ENCODE measurements at places on chromosomes 11 and 22.

DNA sequence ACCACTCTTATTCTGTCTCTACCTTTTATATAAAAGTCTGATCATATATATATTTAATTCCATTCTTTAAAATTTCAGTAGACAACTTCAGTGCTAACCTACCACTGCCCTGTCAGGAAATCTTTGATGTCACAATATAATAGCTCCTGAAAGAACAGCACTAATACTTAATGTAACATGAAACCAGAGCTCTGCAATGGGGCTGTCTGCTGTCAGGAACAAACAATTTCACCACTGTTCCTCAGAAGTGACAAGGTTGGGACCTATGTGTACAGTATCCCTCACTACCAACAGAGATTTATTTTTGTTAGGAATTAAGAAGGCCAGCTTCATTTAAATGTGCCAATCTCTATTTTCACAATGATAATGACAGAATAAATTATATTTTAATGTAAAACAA, 165.5 kb upstream of the C11orf58 start:
- peak; percentile 31 for DNase-seq

DNA sequence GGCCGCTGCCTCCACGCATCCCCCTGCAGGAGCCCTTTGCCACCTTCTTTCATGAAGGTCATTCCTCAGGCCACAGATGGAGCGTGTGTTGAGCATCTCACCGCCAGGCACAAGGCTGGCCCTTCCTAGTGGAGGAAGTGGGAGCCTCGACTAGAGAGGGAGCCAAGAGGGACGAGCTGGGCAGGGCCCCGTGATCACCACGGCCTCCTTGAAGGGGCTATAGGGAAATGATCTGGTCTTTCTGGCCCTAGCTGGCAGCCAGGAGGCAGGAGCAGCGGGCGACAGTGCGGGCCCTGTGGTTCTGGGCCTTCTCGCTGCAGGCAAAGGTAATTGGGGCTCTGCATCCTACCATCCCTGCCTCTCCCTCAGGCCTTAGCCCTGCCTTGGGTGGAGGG, 49.1 kb downstream of the PISD start:
- no peak for DNase-seq

- no peak for DNase-seq
These were observed 62.4 kb upstream of the MYEOV start for GRCh38 chr11:69231466-69232018.

GRCh38 chr22:41966607-41967240, 2.5 kb upstream of the SEPTIN3 start:
- no peak for DNase-seq

DNA sequence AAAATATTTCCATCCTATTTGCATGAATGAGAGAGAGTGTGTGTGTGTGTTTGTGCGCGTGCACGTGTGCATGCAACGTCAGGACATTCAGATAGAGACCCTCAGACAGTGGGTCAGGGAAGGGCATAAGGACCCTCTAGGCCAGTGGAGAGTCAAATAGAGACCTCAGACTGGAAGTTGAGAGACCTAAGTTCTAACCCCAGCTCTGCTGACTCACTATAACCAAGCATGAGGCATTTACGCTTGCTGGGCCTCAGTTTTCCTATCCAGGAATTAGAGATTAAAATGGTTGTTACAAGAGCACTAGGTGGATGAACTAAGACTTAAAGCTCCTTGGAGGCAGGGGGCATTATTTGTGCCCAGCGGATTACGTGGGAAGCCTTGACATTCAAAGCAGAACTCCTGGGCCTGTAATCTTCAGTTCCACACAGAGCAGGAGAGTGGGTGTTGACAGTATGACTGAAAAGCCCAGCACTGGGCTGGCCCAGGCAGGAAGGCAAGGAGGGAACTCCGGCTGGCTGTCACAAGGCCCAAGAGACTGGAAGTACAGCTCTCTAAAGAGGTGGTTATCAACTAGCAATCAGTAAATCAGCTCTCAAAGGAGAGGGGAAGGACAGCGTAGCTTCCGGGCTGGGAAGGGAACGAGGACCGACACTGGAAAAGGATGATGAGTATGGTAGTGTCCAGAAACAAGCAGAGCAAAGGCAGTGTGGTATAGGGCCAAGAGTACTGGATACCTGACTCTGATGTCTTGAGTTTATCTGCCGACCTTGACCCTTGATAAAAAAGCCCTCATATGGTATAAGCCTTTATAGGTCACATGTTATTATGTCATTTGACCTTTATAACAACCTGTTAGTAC, 9.2 kb downstream of the RHOG start:
- no peak for DNase-seq

- no peak for DNase-seq
These were observed 30.0 kb downstream of the KIAA1671 start for GRCh38 chr22:24982301-24983056.

- DNase-seq, result no peak
These were observed 28.6 kb downstream of the RIBC2 start for GRCh38 chr22:45442116-45442515.

DNA sequence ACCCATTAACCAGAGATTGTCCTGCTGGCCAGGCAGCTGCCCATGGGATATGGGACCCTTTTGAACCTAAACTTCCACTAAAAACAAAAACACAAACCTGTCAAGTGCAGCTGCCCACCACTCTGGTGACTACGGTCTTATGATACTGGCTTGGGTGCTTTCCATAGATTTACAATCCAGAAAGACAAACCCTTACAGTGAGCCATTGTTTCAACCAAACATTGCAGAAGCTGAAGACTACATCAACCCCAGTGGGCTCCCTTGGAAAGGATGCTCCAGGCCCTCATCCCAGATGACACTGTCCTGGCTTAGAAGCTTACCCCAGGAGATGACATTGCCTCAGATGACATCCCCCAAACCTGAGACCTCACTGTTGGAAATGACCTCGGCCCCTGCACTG, 56.9 kb upstream of the WNT11 start:
- no peak for DNase-seq

DNA sequence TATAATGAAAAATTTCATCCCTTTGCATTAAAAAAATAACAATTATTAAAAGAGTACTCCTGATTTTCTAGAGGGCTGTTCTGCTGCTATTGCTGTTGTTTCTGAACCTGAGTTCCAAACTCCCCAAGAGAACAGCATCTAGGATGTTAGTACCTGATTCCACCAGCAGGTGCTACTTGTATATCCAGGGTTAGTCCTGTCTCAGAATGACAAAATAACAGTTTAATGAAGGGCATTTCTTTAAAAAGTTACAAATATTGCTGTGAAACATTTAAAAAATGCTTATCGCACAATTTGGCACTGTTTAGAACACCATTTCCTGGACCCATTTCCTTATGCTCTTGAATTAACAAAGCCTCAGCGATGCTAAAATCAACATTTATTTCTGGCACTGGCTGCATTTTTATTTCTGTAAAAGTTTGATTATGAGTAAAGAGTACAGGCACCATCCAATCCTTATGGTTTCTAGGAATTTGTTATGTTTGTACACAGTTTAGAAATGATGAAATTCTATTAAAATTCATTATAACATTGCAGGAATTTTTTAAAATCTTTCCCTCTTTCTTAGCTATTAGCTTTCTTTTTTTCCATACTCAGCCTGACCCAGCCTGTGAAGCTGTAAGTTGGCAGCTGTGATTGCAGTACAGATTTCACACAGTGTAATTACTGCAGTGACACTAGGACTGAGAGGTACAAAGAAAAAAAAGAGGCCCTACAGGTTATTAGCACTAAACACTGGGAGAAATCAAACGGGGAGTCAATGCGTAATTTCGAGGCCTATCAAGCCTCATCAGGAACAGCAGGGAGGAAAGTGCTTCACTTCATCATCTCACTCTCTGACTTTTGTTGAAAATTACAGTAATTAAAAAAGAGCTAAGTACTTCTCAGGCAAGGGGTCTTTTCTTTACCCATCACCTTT, 208.8 kb downstream of the DCDC1 start:
- peak; percentile 1 for DNase-seq

GRCh38 chr22:30857791-30858190, 110.8 kb downstream of the MORC2 start:
- DNase-seq, result no peak

DNA sequence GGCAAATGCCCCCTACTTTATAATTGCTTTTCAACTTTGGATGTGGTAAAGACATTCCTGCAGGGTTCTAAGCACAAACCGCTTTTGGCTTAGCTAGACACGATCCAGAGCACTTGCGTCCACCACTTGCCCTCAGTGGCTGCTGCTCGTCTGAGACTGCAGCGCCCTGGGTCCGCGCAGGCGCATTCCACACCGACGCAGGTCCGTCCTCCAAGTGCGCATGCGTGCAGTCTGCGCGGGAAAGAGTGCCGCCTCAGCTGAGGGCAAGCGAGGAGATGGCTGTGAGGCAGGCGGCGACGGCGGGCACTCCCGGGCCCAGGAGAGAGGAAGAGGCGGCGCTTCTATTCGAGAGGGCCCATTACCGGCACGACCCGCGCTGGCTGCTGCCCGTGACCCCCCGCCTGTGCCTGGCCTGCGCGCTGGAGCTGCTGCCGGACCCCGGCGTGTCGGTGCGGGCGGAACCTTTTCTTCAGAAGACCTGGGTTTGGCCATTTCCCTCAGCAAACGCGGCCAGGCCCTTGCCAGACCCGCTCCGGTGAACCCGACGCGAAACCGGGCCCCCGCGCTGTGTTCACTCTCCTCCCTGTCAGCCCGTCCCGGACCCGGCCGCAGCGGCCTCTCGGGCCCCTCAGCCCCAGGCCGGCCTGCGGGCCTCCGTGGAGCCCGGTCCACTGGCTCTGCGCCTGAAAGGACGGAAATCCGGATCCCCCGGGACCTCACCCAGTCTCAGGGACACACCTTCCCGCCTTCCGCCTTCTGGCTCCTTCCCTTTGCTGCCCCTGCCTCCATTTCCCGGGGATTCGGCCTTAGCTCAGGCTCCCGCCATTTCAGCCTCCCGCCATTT, at the start of gene MEI1:
Gene MEI1 (plus strand): TSS at position 240 of the 844 bp plus-strand sequence. CDS start 36 bp downstream, at position 276.
- no peak for DNase-seq

DNA sequence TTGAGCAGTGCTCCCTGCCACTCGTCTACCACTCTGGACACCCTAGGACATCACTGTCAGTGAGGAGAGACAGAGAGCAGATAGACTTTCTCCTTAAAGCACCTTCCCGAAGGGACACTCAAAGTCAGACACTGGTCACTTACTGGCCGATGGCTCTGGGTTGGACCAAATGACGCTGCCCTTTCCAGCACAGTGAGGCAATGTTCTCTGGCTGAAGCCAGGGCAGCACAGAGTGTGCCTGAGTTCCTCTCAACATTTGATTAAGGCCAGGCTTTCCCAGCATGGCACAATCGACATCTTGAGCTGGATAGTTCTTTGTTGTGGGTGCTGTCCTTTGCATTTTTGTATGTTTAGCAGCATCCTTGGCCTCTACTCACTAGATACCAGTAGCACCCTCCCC, 206.2 kb downstream of the CSNK2A3 start:
- DNase-seq, result no peak

- DNase-seq, result no peak
These were observed 27.9 kb downstream of the GUCY1A2 start for GRCh38 chr11:106990331-106990730.

DNA sequence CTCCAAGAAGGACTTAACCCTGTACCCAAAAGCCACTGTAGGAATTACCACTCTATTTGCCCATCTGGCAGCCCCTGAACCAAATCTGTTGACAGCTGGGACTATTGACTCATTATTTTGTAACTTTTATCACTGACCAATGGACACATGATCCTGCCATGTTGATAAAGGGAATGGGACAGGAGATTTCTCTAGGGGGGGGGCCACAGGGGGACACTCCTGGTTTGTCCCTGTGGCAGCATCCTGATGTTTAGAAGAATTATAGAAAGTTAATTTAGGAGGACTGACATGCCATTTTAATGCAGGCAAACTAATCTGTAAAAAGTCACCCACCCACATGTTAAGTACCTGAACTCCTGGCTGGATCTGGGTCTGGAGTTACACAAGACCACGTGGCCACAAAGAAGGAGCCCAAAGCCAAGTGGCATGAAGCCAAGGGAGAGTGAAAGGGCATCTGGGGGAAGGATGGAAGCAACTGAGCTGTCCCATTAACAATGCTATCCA, 558.1 kb downstream of the ETS1 start:
- no peak for DNase-seq

- no peak for DNase-seq
These were observed 804.6 kb upstream of the RAG2 start for GRCh38 chr11:37402663-37403062.

GRCh38 chr11:65932558-65932919, 12.7 kb upstream of the TSGA10IP start:
- no peak for DNase-seq

- no peak for DNase-seq
These were observed 30.7 kb downstream of the ARHGAP8 start for GRCh38 chr22:44783091-44783490.

- no peak for DNase-seq
These were observed 115.1 kb upstream of the CRYBB3 start for GRCh38 chr22:25084405-25085107.

- DNase-seq, result no peak
These were observed 30.5 kb downstream of the DIXDC1 start for GRCh38 chr11:111967649-111968048.

Data from NCI-H1436 treated with DMSO at 0.1 percent for 48 hours (cell line).